ENCODE measurements at places on chromosomes 6 and 20.

DNA sequence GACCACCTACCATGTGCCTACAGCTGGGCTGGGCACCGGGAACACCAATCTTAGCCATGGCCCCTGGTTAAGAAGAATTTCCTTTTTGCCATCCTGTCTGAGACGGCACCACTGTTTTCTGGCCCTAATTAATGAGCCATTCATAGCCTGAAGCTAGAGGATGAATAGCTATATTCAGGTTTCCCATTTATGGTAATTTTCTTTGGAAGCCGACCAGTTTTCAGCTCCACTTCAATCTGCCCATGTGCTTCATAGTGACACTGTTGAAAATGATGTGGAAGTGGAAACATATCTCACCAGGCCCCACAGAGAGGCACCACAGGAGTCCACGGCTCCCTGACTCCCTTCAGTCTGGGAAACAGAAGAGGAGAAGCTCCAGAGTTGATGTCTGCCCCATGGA lies 22.6 kb upstream of the ULBP3 start:
- no peak for DNase-seq

- DNase-seq = no peak
Observed at GRCh38 chr20:13430346-13431002, 208.3 kb downstream of the TASP1 start.

DNA sequence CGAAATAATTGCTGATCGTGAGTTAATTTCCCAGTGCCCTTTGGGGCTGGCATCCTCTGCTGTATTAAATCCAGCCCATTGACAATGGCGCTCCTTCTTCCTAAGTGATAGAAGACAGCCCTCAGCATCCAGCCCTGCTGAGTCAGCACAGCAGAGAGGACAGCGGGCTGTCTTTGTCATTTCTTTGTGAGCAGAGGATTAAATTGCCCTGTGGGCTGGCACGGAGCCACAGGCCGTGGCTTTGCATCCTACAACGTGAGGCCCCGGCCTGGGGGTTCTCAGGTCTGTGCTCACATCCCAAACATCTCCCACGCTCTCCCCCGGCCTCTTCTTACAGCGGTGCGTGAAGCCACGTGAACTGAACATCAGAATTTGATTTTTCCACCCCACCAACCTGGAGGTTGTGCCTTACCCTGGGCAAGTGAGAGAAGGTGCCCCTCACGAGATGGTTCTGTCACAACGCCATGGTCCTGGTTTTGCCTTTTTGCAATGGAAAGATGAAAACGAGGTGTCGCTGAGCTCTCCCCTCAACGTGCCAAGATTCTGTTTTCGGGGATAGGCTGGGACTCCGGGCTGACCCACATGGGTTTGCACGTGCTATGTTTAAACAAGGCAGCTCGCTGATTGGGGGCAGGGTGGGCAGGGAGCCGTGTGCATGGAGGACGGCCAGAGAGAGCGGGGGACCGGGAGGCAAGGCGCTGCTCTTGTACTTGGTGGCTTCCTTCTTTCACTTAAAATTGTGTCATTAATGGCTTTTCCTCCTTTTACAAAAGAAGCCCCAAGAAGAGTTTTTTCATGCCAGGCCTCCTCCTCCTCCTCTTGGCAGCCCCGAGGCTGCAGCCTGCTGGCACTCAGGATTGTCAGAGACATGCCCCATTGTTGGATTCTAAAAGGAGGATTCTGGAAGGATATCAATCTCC lies 19.5 kb downstream of the CDH4 start:
- no peak for DNase-seq

DNA sequence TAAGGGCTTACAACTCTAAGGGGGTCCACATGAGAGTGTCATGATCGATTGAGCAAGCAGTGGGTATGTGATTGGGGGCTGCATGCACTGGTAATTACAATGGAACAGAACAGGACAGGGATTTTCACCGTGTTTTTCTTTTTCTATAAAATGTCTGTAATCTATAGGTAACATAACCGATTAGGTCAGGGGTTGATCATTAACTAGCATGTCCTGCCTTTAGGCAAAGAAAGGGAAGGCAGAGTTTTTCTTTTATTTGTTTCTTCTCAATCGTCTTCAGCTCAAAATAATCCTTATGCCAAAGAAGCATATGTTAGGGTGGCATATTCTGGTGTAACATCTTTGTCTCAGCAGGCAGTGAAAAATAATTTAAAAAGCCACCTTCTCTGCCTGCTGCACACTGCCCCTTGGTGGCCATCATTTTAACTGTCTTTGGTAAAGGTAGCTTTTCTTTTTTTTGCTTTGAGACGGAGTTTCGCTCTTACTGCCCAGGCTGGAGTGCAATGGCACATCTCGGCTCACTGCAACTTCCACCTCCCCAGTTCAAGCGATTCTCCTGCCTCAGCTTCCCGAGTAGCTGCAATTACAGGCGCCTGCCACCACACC lies 9.7 kb upstream of the CEP43 start:
- DNase-seq = no peak

DNA sequence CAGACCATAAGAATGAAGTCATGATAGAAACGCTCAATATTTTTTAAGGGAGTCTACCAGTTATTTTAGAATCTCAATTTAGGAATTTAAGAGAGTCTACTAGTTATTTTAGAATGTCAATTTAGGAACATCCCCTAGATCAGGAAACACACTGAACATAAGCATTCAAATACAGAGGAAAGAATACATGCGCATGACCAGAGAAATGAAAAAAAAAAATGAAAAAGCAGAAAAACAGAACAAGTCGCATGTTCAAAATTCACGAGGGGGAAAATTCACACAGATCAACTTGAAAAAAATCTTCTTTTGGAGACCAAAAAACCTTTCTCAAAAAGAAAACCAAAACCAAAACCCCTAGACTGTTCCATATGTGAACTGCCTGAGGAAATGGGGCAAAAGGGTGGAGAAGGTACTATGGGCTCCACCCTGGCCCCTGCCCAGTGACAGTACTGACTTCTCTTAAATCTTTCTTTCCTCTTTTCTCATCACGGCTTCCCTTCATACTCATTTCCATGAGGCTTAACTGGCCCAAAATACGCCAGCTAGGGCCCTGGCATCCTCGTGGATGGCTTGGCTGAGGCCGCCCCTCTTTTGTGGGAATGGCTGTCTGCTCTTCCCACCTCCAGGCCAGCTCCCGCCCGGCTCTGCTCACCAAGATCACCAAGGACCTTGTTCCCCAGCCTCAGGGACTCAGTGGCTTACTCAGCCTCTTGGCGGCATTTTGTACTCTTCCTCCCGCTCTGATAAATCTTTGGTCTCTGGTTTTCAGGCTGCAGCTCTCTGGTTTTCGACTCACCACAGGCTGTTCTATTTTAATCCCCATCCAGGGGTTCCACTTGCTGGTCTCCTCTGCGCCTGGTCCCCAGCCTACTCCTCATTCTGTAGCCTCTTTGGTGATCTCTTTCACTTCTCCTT lies 11.2 kb downstream of the ZBTB2 start:
- DNase-seq = no peak

DNA sequence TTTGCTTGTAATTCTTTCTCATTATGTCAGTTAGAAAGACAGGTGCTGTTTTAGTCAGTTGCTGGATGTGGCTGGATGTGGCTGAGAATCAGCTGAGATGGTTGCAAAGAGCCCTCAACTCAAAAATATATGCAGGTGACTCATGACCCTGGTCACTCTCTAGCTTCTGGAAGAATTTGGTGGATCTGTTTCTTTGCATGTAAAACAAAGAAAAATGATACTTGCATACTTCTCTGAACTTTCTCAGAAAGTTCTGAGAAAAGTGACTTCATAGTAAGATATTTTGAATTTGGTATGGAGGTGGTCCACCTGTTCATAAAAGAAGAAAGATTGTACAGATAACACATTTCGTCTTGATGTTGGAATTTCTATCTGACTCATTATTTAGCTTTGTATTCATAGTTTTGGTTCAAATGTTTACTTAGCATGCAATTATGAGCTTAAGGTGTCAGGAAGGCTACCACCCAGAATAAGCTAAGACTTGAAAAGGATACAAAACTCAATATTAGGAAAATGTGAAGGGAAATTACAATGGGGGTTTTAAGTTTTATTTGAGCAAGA lies 163.2 kb upstream of the OLIG3 start:
- no peak for DNase-seq

DNA sequence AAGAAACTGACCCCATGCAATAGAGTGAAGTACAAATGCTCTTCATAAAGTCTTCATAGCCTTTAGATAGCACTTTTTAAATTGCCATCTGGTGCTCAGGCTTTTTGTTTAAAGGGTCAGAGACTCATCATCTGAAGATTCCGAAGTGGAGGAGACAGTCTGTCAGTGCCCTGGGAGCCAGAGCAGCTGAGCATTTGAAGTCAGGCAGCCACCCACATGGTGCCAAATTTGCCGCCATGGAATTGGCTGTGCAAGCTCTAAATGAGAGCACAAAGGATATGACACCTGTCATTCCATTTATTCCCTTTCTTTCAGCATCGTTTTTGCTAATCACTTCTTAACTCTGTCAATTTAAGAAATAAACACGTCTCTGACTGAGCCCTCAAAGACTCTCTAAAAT lies 32.8 kb upstream of the CEP162 start:
- DNase-seq = no peak

GRCh38 chr20:1191299-1191698 lies 6.5 kb upstream of the TMEM74B start:
- DNase-seq = no peak

DNA sequence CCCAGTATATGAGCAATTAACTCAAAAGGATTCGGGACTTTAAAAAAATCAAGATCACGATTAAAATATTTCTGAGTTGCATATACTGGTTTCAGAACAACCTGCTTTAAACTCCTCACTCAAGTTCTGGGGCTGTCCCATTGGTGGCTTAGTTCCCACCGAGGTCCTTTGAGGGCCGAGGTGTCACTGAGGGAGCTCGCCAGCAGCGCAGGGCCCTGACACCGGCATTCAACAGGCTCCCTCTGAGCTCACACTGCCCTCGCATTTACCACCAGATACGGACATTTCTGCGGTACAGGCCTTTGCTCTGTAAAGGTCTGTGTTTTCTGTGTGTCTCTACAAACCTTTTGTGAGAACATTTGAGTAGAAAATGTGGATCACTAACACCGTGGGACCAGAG lies 24.4 kb upstream of the BNIP5 start:
- DNase-seq = no peak

GRCh38 chr20:41261790-41262717 lies 55.5 kb downstream of the ZHX3 start:
- no peak for DNase-seq

DNA sequence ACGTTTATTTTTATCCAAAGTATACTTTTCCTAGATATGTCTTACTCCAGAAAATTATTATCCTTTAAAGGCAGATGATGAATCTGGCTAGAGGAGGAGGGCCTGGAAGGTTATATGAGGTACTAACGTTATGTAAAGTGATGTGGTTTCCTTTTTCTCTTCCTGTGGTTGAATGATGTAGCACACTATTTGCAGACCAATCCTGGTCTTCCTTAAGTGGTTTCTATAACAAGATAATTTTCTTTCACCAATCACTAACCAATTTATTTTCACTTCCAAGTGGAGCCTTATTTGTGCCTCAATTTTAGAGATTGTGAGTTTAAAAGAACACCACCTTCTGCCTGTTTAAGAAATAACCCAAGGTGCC lies 154.6 kb upstream of the SOX4 start:
- no peak for DNase-seq

GRCh38 chr6:105810105-105810921 lies 275.8 kb upstream of the PRDM1 start:
- no peak for DNase-seq

- no peak for DNase-seq
Observed at GRCh38 chr6:56772737-56773184, 130.1 kb upstream of the DST start.

DNA sequence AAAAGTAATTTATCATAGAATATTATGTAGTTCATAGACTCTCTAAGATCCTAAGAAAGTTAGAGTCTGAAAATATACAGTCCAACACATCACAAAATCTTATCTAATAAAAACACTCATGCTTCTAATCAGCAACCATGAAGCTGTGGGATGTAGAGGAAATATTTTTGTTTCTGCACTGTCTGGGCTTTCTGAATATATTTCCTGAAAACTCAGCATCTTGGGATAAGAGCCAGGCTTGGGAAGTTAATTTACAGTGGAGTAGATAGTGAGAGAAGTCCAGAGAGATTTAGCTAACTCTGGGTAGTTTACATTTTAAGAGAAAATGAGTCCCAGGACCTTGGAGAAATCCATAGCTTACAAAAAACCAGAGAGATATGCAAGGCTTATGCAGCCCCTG lies 150.4 kb upstream of the BMP5 start:
- DNase-seq = no peak

- no peak for DNase-seq
Observed at GRCh38 chr20:46946796-46947195, 52.2 kb downstream of the EYA2 start.

DNA sequence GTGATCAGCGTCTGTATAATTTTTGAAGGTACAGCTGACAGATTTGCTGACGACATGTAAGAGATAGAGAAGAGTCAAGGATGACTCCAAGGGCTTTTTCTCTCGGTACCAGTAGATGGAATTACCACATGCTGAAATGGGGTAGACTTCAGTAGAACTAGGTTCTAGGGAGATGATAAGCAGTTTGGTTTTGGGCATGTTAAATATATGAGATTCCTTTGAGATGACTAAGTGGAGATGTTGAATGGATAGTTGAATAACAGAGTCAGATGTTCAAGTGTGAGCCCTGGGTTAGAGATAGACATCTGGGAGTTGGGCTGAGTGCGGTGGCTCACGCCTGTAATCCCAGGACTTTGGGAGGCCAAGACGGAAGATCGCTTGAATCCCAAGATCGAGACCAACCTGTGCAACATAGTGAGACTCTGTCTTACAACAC lies 50.0 kb downstream of the PHF20 start:
- DNase-seq = no peak

- no peak for DNase-seq
Observed at GRCh38 chr6:110949679-110950285, 8.7 kb upstream of the GTF3C6 start.

DNA sequence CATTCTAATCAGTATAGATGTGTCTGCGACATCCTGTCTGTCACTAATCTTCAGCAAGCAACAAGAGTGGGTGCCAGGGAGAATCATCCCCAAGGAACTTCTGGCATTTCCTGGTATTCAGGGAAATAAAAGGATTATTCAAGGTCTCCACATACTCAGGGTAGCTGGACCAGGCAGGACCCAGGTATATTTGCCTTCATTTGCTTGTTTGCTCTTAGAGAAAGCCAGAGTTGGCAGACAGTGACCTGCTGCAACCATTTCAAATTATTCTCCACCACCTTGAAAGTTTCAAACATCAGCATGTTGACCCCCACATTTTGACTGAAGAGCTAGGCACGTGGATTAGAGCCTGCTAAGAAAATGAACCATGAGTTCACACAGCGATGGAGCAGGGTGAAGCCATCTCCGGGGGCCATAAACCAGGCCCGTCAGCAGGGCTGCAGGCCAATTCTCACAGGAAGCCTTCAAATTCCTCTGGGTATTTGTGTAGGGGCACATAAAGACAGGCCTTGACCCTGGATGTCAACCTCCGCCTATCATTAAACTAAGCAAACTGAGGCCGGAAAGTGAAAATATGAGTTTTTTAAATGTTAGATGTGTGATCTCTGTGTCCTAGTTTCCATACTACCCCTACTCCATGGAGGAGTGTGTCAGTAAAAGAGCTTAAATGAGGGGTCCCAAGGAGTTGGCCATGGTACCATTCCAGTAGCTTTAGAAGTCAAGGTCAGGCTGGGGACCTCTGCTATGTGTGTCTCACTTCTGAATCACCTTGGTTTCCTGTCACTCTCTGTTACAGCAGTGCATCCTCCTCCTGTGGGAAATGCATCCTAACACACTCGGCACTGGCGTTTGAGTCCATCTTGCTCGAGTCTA lies 32.9 kb downstream of the TRAM2 start:
- no peak for DNase-seq

All from tibial nerve (tissue), 4 donors.